D341Med (cell line): ENCODE measurements at places on chromosomes 5 and 9.

DNA sequence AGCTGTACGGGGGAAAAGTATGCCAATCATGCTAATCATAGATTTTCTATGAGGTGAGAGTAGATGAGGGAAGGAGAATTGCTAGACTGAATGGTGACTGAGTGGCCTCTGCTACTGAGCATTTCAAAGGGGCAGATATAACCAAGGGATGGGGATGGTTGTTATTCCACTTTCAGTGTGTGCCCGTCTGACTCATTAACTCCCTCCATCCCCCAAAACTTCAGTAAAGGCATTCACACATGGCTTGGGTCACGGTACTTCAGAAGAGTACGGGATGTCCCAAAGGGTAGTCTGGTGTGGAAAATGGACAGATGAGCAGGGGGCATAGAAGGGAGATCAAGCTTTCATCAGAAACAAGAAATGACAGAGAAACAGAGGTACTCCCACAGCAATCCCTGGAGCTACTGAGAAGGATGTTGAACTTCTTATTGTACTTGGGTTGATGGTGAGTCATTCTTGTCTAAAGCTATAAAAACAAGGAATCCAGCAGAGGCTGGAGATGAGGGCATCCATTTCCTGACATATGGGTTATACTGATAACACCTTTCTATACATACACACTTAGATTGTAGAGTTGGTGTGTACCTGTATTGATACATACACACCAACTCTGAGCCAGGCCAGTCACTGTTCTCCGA is 8.9 kb upstream of the TLE4 start:
- no peak for DNase-seq

DNA sequence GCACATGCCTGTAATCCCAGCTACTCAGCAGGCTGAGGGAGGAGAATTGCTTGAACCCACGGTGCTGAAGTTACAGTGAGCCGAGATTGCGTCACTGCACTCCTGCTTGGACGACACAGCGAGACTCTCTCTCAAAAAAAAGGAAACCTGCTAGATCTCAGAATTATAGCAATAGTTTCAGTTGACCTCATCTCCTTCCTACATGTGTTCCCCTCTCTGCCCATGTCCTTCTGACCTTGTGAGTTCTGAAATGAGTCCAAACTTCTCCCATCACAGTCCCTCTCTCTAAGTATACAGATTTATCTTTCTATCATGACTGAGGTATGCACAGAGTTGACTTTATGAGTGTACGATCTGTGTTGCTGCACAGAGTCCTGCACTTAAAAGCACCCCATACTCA is 44.6 kb upstream of the SHOC1 start:
- DNase-seq: no peak

DNA sequence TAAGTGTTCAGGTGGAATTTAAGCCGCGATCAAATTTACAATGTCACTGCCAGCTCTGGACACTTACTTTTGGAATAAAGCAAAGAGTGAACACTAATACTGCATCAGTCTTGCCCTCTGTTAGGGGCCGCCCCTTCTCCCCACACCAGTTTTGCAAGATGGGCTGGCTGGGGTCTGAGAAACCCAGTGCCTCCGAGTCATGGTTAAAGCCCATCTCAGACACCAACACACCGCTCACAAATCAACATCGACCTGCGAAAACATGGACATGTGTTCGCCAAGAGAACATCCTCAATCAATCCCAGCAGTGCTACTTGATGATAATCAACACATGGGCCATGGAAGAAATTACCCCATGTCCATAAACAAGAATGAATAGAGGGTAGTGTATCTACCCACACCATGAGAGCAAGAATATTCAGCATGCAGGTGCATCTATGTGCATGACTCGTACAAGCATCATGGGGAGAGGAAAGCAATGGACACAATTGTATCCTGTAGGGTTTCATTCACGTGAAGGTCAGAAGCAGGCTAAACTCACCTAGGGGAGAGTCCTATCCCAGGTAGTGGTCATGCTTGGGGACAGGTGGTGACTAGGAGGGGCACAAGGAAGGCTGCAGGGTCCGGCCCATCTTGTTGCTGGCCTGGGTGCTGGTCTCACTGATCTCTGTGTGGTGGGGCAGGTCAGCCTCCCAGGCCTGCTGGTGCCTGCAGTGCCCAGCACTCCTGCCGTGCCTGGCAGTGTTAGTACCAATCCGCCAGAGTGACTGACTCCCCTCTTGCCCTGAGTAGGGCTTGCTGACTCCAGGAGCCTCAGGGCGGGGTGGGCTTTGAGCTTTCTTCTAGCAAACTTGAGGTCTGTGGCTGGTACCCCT is 5.0 kb downstream of the S1PR3 start:
- DNase-seq: no peak

- DNase-seq: no peak
Measured at GRCh38 chr5:35988529-35988928, 2.7 kb downstream of the UGT3A1 start.

- DNase-seq: no peak
Measured at GRCh38 chr9:89252651-89253267, 58.2 kb upstream of the CKS2 start.

- no peak for DNase-seq
Measured at GRCh38 chr5:93610581-93611272, 27.7 kb downstream of the NR2F1 start.

- peak; percentile 43 for DNase-seq
Measured at GRCh38 chr5:133754575-133755169, 142.3 kb upstream of the FSTL4 start.

GRCh38 chr5:81234801-81235200 is 1.7 kb downstream of the CKMT2 start:
- DNase-seq: no peak

- peak; percentile 94 for DNase-seq
Measured at GRCh38 chr5:172640822-172641358, at the start of gene NEURL1B. Gene NEURL1B (plus strand): TSS chr5:172641263. CDS start chr5:172641407, 144 bp downstream.

GRCh38 chr9:21110708-21111576 is 30.7 kb downstream of the IFNW1 start:
- DNase-seq: peak; percentile 44
